Astrocyte of the cerebellum (primary cell): ENCODE measurements at places on chromosomes 6 and 20.

DNA sequence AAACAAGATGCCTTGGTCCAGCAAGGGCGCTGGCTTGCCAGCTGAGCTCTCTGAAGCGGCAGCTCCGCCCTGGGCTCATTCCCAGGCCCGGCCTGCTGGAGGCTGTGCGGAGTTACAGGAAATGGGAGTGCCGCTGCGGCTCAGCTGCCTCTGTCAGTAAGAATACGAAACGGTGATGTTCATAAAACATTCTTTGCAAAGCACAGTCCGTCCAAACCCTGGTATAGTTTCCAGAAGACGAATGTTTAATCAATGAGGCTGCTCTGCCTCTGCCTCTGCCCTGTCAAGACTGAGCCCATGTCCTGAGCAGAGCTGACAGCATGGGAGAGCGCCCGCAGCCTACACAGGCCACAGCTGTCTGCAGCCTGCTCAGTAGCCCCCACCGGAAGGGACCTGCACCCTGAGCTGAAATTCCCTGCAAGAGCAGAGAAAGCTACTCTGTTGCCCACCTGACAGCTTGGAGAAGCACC lies 153.3 kb upstream of the SNX9 start:
- peak; percentile 60 for DNase-seq

- DNase-seq, result no peak
Measured at GRCh38 chr20:44886266-44886651, 754 bp downstream of the YWHAB start.

DNA sequence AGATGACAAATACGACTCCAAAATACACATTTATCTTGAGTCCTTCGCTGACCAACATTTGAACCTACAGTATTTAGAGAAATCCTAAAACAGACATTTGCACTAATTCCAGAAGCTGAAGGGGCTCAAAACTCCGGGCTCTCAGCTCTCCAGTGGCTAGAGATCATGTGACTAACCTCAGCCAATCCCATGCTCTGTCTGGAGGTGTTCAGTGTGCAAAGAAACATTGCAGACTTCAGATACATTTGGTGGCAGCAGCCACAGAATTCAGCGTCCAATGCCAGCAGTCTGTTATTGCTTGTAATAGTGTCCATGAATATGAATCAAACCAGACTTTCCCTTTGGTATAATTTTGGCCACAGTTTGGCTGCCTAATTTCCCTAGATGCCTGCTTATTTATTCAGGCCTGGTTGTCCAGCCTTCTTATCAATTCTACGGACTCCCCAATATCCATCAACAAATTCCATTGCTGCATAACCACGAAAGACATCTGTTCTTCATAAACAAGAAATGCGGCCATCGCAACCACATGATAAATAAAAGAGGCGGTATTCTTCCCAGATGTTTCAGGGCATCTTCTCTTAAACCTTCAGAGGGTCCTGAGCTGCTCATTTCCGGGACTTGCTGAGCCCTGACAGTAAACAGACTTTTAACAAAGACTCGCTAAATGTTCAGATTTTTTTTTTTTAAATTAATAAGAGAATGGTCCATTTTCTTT lies 14.5 kb upstream of the CYP24A1 start:
- no peak for DNase-seq

GRCh38 chr20:60480950-60481742 lies 522.9 kb downstream of the CDH26 start:
- no peak for DNase-seq

GRCh38 chr6:161908872-161909271 lies 635.0 kb upstream of the AGPAT4 start:
- DNase-seq, result no peak

DNA sequence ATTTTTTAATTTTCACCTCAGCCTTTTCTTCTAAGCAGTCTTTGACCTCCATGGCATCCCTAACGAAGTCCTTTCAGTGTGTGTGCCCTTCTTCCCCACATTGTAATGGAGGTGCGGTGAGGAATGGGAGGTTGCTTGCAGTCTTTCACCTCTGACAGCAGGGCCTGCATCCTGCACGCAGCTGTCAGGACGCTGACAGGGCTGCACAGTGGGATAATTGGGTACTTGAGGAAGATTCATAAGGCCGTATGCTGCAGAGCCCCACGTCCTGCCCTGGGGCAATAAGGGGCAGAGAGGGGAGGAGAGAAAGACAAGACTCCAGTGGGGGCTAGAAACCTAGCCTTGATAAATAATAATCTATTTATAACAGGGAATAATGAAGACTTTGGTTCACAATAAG lies 184.7 kb downstream of the SAMD5 start:
- DNase-seq, result no peak

DNA sequence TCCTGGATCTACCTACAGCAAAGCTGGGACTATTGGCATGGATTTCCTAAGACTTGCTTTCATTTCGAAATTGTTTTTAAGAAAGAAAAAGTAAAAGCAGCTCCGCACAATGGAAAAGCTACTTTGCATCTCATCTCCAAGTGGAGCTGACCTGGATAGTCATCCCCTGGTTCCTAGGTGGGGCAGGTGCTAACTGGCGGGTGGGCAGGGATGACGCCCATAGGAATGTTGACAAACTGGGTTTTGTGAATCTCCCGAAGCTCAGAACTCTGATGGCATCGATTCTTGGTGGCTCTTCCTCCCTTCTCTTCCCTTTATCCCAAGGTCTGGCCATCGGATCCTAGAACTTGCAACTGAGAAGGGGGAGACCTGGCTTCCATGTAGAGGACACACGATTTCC lies 12.4 kb upstream of the EZR start:
- DNase-seq, result no peak
